ENCODE measurements at places on chromosomes 11 and 22. TPM values are rescaled to one million over a fixed set of nuclear protein-coding genes. Genes with fewer than 3 reads are reported as not detected.

DNA sequence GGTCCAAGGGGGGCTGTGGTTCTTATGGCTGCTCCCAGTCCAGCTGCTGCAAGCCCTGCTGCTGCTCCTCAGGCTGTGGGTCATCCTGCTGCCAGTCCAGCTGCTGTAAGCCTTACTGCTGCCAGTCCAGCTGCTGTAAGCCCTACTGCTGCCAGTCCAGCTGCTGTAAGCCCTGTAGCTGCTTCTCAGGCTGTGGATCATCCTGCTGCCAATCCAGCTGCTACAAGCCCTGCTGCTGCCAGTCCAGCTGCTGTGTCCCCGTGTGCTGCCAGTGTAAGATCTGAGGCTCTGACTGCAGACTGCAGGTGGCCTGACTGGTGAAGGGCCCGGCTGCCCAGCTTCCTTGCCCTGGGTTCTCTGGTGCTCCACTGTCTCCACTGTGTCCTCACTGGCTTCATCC, 696 bp downstream of the KRTAP5-5 start:
- peaks cover 15% of the 10 kb centered on the region for H3K27me3 ChIP-seq
- peaks cover 4% of the 10 kb centered on the region for H3K4me1 ChIP-seq
- no peak for DNase-seq
- no peak overlapping the region for H3K27ac ChIP-seq
- H3K4me3 ChIP-seq, result no peak overlapping the region
- no peaks in the 10 kb centered on the region for H3K36me3 ChIP-seq

The PRODH gene
- total RNA-seq, result 1.0 TPM

The FANCF gene
- total RNA-seq, result 19.9 TPM

The APLNR gene
- total RNA-seq, result not detected

DNA sequence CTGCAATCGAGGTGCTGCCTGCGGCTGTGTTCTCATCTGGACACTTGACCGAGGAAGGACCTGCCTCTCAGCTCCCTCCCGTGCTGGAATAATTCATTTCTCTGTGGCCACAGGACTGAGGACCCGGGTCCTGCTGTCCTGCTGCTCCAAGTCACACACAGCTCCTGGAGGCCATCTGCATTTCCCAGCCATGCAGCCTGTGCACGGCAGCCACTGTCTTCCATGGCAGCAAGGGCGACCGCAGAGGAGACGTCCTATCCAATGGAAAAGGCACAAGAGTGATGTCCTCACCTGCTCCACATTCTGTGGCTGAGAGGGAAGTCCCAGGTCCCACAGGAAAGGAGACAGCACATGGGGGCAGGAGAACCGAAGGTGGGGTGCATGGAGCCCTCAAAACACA, 495.8 kb downstream of the BRD1 start:
- no peak overlapping the region for H3K27ac ChIP-seq
- no peaks in the 10 kb centered on the region for H3K4me1 ChIP-seq
- no peak for DNase-seq
- H3K27me3 ChIP-seq, result peaks cover 1% of the 10 kb centered on the region

The PYGM gene
- total RNA-seq, result 4.8 TPM

DNA sequence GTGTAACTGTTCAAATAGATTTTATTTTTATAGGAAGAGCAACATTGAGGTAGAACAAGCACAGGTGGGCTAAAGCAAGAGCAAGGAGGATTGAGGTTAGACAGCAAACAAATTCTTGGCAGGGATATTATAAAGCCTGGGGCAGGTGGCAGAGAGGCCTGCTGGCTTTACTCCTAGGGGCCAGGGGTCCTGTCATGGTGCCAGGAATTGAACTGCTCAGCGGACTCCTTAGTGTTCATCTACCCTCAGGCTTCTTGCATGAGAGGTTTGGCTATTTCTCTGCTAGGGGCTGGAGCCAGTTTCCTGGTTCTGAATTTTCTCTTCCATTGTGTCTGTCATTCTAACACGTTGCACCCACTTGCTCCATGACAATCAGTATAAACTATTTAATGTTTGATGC, 217.2 kb upstream of the NCAM1 start:
- H3K27ac ChIP-seq, result no peak overlapping the region
- no peak for DNase-seq
- H3K4me3 ChIP-seq, result no peak overlapping the region
- H3K27me3 ChIP-seq, result peaks cover 3% of the 10 kb centered on the region

GRCh38 chr11:132866783-132867545, 665.3 kb downstream of the OPCML start:
- no peaks in the 10 kb centered on the region for H3K36me3 ChIP-seq
- no peak for DNase-seq
- H3K27ac ChIP-seq, result no peak overlapping the region
- H3K4me1 ChIP-seq, result no peaks in the 10 kb centered on the region
- no peak overlapping the region for H3K4me3 ChIP-seq
- H3K27me3 ChIP-seq, result no peaks in the 10 kb centered on the region

DNA sequence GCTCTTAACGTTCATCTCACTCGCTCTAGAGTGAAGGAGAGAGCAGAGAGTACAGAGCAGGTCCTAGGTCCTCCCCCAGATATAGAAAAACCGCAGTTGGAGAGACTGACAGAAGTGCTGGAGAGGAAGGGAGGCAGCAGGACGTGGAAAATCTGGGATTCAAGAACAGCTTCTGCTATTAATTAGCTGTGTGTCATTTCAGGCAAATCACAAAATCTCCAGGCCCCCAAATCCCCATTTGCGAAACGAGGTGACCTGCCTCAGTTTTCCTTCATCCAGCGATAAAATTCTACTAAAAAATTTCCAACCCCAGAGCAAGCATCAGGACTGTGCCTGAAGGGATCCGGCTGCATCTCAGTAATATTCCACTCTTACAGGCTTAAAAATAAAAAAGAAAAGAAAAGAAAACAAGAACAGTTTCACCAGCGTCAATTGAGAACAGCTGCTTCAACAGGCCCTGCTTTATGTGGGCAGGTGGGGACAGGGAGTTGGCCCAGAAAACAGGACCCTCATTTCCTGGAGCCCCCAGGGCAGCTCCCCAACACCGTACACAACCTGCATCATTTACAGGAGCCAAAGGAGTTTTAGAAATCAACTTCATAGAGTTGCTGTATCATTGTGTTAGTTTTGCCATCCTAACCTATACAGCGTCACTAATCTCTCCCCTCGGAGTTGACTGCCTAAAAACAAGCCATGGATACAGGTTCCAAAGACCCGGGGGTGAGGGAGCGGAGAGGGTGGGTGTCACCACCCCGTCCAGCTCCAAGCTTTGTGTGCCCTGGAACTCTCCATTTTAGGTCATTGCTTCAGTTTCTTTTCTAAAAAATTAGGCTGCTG, 2.3 kb upstream of the MALAT1 start:
- no peak overlapping the region for H3K27ac ChIP-seq
- no peaks in the 10 kb centered on the region for H3K27me3 ChIP-seq
- no peak overlapping the region for H3K4me3 ChIP-seq
- H3K4me1 ChIP-seq, result peaks cover 46% of the 10 kb centered on the region

DNA sequence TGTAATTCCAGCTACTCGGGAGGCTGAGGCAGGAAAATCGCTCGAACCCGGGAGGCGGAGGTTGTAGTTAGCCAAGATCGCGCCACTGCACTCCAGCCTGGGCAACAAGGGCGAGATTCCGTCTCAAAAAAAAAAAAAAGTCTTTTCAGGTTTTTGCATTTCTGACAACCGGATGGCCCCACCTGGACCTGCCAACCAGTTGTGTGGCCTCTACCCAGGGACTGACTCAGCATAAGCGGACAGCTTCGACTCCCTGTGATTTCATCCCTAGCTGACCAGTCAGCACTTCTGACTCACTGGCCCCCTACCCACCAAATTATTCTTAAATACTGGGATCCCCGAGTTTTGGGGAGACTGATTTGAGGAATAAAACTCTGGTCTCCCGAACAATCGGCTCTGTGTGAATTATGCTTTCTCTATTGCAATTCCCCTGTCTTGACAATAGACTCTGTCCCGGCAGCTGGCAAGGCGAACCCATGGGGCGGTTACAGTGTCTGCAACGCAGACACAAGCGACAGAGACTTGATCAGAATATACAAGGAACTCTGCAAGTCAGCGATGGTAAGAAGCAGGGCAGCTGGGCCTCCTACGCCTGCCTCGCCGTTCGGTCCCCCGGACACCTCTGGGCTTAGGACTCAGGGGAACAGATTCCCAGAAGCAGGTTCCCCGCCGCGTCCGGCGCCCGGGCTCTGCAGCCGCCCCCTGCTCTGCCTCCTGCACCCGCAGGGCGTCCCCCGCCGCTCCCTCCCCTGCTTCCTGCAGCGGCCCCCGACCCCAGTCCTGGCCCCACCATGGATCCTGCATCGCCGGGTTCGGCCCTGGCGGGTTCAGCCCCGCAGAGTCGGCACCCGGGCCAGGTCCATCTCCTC, 741 bp upstream of the TALDO1 start:
- DNase-seq, result peak; percentile 12
- peaks cover 23% of the 10 kb centered on the region for H3K4me1 ChIP-seq
- peak overlapping the region; percentile 90 for H3K27ac ChIP-seq
- peaks cover 2% of the 10 kb centered on the region for H3K36me3 ChIP-seq

The LRRC4C gene
- total RNA-seq, result not detected

The MS4A3 gene
- not detected for total RNA-seq

DNA sequence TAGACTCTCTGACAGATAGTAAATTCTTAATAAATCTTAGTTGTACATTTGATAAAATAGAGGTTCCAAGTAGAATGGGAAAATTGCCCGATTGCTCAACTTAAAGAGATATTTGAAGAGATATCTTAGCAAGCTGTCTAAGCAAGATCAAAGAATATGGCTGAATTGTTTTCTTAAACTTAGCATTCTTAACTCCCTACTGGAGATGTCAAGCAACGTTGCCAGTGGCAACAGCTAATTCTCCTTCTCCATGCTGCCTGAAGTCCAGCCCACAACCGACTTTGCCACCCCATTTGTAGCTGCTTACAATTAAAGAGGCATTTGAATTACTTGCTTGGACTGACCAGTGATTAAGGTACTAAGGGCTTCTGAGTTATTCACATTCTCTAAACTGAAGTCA, 94.4 kb downstream of the FAM181B start:
- H3K27ac ChIP-seq, result no peak overlapping the region
- DNase-seq, result no peak
- no peaks in the 10 kb centered on the region for H3K4me1 ChIP-seq
- H3K36me3 ChIP-seq, result no peaks in the 10 kb centered on the region
- H3K27me3 ChIP-seq, result peaks cover 6% of the 10 kb centered on the region

- no peak overlapping the region for H3K4me3 ChIP-seq
- no peaks in the 10 kb centered on the region for H3K27me3 ChIP-seq
- H3K27ac ChIP-seq, result no peak overlapping the region
These were observed 390.5 kb downstream of the TBC1D22A start for GRCh38 chr22:47152938-47153337.

DNA sequence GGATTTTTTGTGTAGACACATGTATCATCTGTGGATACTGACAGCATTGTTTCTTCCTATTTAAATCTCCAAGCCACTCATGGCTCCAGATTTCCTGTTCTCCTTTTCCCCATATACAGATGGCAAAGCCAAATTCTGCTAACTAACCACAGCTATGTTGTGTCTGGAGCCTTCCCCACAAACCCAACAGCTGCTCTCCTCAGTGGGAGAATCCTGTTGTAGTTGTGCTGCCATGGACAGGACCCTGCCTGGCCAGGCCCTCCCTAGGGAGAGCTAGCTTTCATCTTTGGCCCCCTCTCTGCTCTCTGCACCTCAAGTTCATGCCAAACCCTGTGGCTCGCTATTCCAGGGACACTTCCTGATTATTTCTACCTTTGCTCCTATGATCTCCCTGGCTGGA, 106.4 kb upstream of the CCDC90B start:
- no peak overlapping the region for H3K27ac ChIP-seq
- DNase-seq, result no peak
- no peak overlapping the region for H3K4me3 ChIP-seq
- H3K36me3 ChIP-seq, result no peaks in the 10 kb centered on the region
- no peaks in the 10 kb centered on the region for H3K4me1 ChIP-seq

- peaks cover 88% of the 10 kb centered on the region for H3K4me1 ChIP-seq
- peaks cover 75% of the 10 kb centered on the region for H3K36me3 ChIP-seq
- H3K27me3 ChIP-seq, result no peaks in the 10 kb centered on the region
- DNase-seq, result no peak
- H3K27ac ChIP-seq, result no peak overlapping the region
- peak overlapping the region; percentile 59 for H3K4me3 ChIP-seq
These were observed 3.3 kb downstream of the RBM4 start for GRCh38 chr11:66641834-66642233.

DNA sequence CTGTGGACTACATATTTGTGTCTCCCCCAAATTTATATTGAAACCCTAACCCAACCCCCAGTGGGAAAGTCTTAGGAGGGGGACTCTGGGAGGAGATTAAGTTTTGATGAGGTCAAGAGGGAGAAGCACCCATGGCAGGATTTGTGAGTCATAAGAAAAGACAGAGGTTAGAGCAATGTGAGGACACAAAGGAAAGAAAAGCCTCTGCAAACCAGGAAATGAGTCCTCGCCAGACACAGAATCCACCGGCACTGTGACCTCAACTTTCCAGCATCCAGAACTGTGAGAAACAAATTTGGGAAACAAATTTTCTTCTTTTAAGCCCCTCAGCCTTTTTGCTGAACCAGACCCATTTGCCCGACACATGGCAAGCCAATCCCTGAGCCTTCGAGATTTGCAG, 397.0 kb downstream of the NTM start:
- H3K4me1 ChIP-seq, result no peaks in the 10 kb centered on the region
- H3K27me3 ChIP-seq, result no peaks in the 10 kb centered on the region
- no peaks in the 10 kb centered on the region for H3K36me3 ChIP-seq
- DNase-seq, result no peak
- H3K4me3 ChIP-seq, result no peak overlapping the region

DNA sequence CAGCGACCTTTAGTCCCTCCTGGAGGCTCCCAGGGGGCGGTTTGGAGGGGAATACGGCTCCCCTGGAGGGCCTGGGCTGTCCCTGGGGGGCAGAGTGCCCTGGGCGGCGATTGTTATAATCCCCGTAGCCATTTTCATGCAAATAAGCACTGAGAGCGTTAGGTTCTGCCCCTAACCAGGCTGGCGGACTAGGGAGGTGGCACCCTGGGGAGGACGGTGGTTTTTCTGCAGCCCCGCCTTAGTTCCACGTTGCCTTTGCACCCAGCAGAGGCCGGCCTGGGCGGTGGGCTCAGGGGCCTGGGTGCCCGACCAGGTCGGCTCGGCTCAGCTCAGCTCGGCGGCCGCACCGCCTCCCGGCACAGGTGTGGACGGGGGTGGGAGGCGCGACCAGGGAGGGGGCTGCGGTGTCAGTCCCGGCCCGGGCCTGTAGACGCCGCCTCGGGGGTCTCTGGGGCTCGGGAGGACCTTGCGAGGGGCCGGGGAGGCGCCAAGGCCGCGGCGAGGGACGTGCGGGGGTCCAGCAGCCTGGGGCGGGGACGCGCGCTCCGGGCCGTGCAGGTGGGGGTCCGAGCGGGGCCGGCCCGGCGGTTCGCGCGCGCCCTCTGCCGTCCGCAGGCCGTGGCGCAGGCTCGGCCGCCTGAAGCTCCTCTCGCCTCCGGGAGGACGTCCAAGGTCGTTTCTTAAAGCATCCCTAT, 2.3 kb upstream of the DUSP8 start:
- H3K4me1 ChIP-seq, result no peaks in the 10 kb centered on the region
- DNase-seq, result peak; percentile 45
- H3K27ac ChIP-seq, result no peak overlapping the region
- peak overlapping the region; percentile 51 for H3K4me3 ChIP-seq
- no peaks in the 10 kb centered on the region for H3K36me3 ChIP-seq
- H3K27me3 ChIP-seq, result peaks cover 26% of the 10 kb centered on the region

Data from activated T-helper 1 cell treated with anti-CD3 and anti-CD28 coated beads, Interleukin-12 subunit alpha, Interleukin-12 subunit beta, Interleukin-2, Interleukin-4 antibody, amounts not matched to agents 30 ng/mL and 10 ng/mL and 1 ng/mL, durations not matched to agents 14 hours and 24 hours and 36 hours (primary cell).